Midbrain (tissue), 1 donor: ENCODE measurements at places on chromosomes 1 and 21.

DNA sequence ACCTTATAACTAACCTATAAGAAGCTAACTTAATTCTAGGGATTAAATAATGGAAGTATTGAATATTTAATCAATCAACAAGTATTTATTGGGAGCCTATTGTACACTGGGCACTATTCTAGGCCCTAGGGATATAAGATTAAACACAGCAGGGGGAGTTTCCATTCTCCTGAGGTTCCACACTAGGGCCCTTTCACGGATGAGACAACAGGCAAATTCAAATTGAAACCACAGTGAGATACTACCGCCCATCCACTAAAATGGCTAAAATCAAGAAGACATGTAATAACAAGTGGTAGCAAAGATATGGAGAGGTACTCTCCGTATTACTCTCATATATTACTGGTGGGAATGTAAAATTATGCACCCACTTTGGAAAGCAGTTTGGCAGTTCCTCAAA, 674.4 kb downstream of the KIF26B start:
- no peak for DNase-seq

DNA sequence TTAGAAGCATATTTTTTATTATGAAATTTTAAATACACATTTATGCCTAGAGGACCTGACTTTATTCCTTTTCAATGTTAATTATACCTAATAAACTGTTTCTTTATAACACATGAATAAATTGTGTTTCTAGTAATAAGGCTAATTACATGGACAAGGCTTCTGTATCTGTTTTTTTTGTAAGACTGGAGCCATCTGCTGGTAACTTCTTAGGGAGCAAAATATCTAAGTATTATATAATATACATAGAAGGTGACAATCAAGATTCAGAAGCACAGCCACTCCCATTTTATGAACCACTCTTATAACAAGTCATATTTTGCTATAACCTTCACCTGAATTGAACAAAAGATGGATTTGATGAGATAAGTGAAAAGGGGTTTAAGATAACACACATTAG, 84.2 kb downstream of the LBR start:
- DNase-seq: no peak

DNA sequence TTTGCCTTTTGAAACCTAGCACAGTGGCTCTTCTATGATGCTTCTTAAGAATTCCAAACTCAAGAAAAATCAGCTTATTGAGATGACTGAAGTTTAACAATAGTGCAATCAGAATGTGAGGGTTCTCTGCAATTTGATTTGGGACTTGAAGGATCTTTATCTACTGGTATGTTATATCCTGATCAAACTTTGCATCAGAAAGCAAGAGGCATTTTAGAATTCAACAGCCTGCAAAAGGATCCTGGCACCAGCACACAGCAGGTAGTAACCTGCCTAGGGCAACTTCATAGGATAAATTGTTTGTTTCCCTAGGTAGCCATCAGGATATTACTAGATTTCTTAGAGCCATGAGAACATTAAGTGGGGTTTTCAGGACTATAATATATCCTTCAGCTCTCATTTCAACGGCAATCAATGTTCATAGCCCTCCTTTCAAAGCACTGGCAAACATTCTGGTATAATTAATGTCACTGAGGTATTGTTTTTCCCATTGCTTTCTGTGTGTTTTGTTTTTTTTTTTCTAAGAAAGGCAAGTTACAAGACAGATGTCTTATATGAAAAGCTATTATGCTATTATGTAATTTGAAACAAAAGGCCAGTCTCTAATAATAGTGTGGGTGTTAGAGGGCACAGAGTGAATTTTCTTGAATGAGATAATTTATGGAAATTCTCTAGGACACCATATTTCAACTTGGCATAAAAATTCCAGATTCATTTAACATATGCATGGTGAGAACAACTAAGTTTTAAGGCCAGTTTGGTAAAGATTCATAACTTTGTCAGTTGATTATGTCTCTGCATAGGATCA, 34.5 kb downstream of the NTNG1 start:
- no peak for DNase-seq

DNA sequence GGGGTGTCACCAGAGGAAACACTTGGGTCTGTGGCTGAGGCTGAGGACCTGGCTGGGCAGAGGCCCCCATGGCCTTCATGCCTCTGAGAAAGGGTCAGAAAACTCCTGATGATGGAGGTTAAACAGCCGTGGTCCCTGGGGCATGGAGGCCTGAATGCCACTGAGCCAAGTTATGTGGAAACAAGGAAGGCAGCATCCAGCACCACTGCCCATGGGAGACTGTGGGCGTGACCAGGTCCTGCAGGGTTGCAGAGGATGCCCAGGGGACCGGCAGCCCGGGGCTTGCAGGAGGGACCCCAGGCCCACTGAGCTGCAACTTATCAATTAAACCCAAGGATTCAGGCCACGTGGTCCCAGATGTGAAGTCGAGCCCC, 18.9 kb upstream of the COL6A2 start:
- no peak for DNase-seq

DNA sequence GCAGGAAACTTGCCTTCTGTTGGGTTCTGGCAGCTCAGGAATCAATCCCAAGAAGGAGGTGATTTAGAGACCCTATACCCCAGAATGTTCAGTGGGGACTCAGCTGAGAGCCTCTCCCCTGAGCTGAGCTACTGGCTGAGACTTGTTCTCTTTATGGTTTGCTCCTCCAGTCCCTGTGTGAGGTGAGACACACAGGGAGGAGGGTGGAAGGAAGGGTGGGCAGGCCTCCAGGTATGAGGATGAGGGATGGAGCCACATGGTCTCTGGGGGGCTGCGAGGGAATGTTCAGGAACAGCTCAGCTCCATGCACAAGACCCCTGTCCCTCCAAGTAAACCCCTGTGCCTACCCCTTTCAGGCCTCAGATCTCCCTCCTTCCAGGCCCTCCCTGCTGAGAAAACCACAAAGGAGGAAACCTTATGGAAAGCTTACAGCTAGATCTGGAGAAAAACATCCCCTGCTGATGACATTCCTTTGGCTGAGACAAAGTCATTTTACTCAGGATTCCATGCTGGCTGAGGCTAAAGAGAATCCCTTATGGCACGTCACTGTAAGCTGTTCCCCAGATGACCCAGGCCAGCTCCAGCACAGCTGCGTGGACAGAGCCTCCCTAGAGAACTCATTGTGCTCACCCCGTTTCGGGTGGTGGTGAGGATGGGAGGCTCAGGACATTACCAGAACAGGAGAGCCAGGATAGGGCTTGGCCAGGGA, 91.5 kb upstream of the IPO9 start:
- peak; percentile 81 for DNase-seq

- DNase-seq: no peak
Measured at GRCh38 chr1:31671561-31672201, 27.0 kb upstream of the PEF1 start.

DNA sequence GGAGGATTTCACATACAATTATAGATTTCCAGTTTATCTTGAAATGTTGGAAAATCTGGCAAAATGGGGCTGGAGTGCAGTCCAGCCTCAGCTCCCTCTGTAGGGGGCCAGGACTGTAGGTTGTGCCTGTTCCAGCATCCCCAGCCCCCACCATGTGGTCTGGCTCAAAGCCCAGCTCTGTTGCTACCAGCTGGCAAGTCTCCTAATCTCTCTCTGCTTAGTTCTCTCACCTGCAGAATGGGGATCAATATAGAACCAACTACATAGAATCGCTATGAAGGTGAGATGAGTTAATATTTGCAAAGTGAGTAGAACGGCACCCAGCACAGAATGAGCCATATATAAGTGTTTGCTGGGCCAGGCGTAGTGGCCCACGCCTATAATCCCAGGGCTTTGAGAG, 50.0 kb upstream of the TARDBP start:
- DNase-seq: no peak
